ENCODE measurements at places on chromosomes 1 and 21.

DNA sequence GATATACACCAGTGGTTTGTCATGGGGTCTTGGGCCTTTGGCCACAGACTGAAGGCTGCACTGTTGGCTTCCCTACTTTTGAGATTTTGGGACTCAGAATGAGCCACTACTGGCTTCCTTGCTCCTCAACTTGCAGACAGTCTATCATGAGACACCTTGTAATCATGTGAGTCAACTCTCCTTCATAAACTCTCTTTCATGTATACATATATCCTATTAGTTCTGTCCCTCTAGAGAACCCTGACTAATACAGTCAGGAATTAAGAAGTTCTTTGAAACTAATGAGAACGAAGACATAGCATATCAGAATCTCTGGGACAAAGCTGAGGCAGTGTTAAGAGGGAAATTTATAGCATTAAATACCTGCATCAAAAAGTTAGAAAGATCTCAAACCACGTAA is 110.8 kb downstream of the SLC5A9 start:
- no peak for DNase-seq

DNA sequence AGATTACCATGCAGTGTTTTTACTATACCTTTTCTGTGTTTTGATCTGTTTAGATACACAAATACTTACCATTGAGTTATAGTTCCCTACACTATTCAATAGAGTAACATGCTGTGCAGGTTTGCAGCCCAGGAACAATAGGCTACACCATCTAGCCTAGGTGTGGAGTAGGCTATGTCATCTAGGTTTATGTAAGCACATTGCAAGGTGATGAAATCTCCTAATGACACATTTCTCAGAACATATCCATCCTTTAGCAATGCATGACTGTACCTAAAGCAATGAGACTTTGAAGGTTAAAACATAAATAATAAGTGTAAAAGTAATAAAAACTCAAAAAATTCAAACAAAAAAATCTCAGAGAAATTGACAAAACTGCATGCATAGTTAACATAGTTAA is 358.6 kb downstream of the USH2A start:
- no peak for DNase-seq

DNA sequence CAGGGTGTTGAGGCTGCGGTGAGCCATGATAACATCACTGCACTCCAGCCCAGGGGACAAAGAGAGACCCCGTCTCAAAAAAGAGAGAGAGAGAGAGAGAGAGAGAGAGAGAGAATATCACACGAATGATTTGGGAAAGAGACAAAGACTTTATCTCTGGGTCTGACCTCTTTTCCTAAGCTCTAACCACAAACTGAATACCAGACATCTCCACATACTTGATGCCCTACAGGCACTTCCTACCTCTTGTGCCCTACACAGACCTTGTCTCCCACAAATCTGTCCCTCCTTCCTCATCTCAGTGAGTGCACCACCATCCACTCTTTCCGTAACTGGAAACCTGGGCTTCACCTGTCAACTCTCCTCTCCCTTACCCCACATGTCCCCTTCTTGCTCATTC is 27.0 kb upstream of the PTCH2 start:
- no peak for DNase-seq

DNA sequence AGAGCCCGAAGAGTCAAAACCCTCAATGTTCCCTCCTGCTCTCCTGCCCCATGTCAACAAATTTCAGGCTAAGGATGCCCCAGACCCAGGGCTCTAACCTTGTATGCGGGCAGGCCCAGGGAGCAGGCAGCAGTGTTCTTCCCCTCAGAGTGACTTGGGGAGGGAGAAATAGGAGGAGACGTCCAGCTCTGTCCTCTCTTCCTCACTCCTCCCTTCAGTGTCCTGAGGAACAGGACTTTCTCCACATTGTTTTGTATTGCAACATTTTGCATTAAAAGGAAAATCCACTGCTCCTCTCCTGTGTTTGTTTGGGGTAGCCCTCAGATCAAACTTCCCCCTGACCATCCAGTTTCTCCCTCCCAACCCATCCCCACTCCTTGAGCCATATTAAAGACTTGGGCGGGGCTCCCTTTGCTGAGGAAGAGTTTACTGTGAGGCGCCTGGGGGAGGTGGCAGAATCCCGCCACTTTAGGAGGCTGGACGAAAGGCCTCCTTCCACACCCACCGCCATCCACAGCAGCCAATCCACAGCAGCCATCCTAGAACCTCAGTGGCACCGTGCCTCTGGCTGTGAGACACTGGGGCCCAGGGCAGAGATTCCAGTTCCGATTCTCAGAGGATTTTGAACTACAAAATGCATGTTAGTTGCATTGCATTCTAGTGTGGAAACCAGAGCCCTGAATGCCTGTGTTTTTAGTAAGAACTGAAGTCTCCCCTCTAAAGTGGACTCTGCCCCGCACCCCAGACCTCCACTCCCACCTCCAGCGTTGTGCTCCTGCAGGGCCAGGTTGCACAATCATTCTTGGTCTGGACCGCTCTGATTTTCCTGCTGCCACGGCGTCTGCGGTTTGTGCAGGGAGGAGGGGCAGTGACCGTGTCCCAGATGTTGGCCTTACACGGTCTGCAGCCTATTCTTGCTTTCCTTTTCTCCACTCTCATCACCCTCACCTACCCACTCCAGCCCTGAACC is 3.0 kb downstream of the OLFML3 start:
- no peak for DNase-seq

GRCh38 chr1:36133484-36133883 is 8.5 kb upstream of the COL8A2 start:
- DNase-seq, result no peak

DNA sequence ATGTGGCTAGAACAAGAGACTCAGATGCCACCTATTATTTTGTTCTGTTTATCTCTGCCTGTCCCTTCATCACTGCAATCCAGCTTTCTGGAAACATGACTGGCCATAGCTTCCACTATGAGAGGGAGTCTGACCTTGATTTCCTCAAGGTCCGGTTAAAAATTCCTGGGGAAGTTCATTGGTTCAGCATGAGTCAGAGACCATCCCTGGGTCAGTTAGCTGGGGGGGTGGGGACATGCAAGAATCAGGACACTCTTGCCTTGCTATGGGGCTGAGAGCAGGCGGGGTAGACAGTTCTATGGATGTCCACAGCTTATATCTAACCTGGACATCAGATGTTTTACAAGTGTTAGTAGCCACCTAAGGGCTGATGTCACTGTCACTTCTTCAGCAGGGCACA is 81.1 kb downstream of the TENT5C start:
- no peak for DNase-seq

DNA sequence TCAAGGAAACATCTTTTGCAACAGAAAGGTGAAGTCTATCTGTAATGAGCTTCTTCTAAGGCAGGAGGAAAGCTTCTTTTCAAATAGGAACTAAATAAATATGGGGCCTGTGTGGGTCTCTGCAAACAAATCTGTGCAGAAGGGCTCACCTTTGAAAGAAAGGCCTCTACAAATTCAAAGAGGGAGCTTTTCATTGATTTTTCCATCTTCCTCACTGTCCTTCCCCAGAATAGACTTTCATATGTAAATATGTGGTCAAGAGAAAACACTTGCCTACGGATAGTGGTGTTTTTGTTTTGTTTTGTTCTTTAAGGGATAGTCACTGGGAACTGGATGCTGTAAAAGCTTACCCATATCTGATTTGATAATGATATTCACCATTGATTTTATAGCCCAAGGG is 223.4 kb downstream of the DSCAM start:
- DNase-seq, result no peak

DNA sequence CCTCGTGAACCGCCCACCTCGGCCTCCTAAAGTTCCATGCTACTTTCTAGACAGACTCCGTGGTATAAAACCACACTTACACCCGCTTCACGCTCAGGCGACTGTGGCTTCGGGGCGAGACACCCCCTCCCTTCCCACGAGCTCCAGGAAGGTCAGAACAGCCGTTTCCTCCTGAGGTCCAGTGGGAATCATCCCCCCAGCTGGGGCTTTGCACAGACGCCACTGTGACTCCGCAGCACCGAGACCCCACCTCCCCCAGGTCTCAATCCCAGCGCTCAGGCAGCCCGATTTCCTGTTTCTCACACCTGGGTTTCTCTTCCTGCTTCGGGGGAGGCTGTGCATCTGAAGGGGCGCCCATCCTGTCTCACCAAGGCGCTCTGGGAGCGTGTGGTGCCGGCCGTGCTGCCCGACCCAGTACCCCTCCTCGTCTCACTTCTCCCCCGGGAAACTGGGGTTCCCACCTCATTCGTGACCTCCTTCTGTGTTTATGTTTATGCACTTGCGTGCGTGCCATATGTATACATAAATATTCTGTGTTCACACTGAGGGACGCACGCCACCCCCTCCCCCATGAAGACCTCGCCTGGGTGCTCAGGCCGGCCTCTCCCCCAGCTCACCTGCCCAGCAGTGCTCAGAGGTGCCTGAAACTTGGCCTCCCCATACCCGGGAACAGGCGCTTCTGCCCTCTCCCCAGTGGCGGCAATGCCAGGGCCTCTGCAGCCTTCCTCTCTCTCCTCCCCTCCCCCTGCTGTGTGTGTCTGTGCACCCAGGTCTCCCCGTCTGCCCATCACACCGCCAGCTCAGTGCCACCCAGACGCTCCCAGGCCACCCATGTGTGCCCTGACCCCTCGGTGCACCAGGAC is 14.6 kb downstream of the SLC35E2B start:
- DNase-seq, result peak; percentile 39

- DNase-seq, result no peak
These were observed 12.2 kb downstream of the TRMT13 start for GRCh38 chr1:100145116-100145515.

GRCh38 chr1:171141688-171142415 is 43.2 kb upstream of the FMO2 start:
- DNase-seq, result no peak

- peak; percentile 65 for DNase-seq
These were observed 1.2 kb upstream of the DHRS3 start for GRCh38 chr1:12618965-12619791.

- DNase-seq, result no peak
These were observed 22.7 kb downstream of the COL6A2 start for GRCh38 chr21:46120301-46121285.

- no peak for DNase-seq
These were observed 5.4 kb upstream of the PRDM16 start for GRCh38 chr1:3063379-3064295.

DNA sequence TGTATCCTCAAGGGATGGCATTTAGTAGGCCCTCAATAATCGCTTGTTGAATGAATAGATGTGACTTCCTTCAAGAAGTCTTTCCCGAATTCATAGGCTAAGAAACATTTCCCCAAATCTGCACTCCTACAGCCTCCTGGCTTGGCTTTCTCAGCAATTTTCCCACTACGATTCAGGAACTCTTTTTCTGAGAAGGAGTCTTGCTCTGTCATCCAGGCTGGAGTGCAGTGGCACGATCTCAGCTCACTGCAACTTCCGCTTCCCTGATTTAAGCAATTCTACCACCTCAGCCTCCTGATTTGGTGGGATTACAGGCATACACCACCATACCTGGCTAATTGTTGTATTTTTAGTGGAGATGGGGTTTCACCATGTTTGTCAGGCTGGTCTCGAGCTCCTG is 37.9 kb upstream of the IFFO2 start:
- no peak for DNase-seq

GRCh38 chr1:43524804-43525203 is 5.9 kb upstream of the PTPRF start:
- no peak for DNase-seq

GRCh38 chr1:89041119-89041641 is 18.5 kb upstream of the GBP3 start:
- DNase-seq, result no peak

GRCh38 chr1:230114237-230114651 is 47.2 kb downstream of the GALNT2 start:
- DNase-seq, result no peak

DNA sequence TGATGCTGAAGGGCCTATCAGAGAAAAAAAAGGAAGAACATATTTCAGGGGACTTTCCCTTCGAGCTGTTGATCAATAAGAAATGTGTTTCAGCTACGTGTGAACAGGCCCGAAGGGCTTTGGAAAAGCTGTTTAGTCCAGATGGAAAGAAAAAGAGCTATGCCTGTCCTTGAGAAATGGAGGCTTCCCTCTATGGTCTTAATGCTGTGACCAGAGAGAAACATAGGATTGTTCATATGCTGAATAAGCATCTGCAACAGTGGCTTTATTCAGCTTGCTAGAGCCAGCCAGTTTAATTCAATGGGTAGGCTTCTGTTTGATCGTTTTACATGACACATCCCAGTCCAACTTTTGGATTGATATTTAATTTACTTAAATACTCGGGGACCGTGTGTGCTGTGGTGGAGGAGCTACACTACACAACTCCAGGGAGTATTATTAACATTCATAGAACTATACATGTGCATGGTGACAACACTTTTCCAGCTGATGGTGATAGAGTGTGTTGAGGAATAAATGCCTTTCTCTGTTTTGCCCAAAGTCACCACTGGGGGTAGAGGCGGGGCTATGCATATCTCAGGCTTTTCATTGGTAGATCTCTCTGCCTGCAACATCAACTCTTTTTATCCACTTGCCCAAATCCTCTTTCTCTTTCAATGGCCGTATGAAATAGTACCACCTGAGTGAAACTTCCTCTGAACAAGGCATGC is 106.7 kb upstream of the C8B start:
- DNase-seq, result no peak

GRCh38 chr1:147080671-147081394 is 91.4 kb downstream of the PRKAB2 start:
- no peak for DNase-seq

DNA sequence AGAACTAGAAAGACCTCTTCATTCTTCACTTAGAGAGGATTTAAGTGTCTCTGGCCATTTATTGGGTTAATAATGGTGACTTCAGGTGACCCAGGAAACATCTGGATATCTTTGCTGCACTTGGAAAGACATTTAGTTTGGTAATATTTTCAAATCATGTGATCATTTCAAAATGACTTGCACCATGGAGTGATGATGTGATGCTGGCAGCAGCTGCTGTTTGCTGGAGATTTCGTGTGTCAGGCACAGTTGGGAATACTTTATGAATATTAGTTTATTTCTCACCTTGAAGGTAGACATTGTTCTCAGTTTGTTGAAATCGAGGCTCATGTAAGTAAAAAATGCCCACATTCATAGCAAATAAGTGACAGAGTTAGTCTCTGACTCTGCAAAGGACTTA is 236.0 kb downstream of the DISC1 start:
- DNase-seq, result no peak

DNA sequence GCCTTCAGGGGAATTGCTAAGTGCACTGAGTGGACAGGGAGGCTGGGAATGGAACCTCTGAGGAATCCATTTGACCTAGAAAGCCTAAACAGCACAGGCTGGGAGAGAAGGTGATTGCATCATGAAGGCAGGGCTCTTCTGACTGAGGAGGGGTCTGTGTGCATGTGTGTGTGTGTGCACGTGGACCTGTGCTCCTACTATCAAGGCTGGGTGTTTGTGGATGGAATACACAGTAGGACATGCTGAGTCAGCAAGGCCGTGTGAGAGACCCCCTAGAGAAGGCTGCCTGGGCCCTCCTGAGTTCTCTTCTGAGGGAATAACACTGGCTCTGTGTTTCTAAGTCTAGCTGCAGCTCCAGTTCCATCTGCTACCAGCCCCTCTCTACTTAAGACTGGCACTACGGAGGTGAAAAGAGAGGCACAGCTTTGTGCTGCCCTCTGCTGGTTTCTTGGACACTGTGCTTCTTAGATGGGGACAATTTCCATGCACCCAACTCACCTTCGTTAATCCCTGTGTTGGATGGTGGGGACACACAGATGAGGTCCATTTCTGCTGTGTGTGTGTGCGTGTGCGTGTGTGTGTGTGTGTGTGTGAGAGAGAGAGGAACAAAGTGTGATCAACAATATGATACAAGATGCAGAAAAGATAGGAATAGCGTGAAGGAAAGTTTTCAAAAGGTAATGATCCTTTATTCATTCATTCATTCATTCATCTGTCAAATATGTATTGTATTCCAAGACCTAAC is 6.2 kb upstream of the EFCAB14 start:
- DNase-seq, result peak; percentile 62
